ENCODE measurements at places on chromosomes 2 and 18.

GRCh38 chr2:105925390-105925789 is 180.7 kb downstream of the NCK2 start:
- DNase-seq = no peak

- no peak for DNase-seq
These were observed 85.2 kb downstream of the HS1BP3 start for GRCh38 chr2:20565623-20566236.

DNA sequence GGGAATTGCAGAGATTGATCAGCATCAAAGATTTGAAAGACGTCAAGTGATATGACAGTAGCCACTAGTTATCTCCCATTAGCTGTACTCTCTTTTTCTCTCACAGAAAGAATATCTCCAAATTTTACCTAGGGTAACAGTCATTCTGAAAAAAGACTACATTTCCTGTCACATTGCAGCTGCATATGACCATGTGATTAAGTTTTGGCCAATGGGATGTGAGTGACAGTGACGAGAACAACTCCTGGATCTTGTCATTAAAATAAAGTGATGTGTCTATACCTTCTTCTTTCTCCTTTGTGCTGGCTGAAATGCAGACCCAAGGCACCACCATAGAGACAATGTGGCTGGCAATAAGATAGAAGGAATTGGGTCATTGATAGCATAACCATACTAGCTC is 10.5 kb upstream of the NEUROD1 start:
- DNase-seq = no peak

DNA sequence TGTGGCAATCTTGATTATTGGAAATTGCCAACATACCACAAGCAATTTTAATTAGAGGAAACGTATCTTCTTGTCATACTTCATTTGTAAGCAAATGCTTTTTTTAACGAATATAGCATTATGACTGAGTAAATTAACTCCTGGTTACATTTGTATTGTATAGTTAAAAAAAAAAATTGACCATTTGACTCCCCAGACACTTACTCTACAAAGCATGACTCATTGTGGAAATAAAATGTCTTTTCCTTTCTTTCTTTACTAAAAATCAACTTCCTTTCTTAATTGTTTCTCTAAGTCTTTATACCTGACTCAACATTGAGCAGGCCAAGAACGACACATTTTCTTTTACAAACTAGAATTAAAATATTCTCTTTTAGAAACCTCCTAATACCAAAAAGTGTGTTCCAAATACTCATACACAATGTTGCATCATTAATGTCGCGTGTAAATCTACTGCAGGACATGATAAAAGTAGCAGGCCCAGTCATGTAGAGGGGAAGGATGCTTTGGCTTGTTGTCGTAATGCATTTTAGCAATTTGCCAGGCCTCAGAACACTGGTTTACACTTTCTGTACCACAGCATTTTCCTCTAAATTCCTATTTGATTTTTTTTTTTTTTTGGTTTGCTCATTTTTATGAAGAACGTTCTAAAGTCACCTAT is 349.6 kb upstream of the KCNH7 start:
- no peak for DNase-seq

- peak; percentile 70 for DNase-seq
These were observed at the start of gene CSRNP3 for GRCh38 chr2:165469417-165469816. Gene CSRNP3 (plus strand): TSS chr2:165469698. CDS start chr2:165595066, 125,368 bp downstream.

DNA sequence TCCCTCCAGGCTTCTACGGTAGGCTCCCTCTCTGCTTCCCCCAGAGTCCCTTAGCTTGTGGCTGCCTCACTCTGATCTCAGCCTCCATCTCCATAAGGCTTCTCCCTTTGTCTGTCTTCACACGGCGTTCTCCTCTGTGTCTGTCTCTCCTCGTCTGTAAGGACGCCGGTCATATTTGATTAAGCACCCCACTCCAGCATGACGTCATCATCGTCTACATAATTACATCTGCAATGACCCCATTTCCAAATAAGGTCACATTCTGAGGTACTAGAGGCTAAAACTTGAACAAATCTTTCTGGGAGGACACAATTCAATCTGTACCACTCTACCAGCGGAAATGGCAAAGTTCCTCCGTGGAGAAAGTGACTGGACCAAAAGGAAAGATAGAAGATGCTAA is 8.3 kb upstream of the COL6A3 start:
- no peak for DNase-seq

DNA sequence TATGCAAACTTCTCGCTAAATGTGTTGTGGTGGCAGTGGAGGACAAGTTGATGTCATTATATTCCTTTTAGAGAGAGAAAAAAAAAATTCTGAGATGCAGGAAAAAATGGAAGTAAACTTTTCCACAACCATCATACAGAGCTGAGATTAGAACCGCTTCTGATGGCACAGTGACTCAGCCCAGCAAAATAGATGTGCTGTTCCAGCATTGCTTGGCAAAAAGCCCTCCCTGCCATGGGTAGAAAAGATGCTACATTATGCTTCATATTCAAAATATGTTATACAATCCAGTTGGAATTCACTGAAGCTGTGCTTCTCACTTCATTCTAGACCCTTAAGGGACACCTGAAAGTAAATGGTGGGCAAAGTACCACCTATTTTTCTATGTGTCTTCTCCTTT is 1047.6 kb upstream of the FANCL start:
- no peak for DNase-seq

GRCh38 chr2:151669585-151670081 is 64.6 kb downstream of the NEB start:
- no peak for DNase-seq

DNA sequence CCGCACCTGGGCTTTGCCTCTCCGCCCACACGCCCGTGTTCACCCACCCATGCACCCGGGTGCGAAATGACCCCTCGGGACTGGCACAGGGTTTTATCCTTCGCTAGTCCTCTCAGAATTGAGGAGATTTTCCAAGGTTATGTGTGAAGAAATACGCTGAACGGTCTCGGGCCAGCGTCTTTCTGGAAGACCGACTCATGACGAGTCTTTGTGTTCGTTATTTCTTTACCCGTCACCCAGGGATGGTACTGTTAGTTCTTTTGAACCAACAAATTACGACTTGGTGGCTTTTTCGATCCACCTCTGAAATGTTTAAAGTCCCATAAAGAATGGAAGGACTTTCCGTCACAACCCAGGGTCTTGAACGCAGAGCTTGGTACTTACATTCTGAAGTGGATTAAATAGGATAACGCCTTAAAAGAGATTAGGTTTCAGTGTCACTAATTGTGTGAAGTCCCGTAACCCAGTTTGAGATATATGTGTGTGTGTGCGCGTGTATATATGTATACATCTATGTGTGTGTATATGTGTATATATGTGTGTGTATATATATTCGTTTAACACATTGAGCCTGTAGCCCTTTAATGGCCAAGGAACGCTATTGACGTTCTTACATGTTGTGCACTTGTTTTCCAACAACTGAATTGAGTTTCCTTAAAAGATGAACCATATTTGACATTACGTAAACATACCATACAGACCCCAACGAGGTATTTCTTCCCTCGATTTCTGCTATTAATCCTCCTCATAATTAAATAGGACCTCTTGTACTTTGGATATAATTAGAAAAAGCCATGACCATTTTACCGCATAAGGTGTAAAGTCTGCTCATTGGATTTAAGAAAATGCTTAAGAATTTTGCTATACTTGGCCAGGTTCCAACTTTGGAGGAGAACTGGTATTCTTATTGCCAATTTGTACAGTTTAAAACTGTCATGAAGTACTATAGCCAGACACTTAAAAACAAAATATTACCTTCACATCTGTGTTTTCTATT is 889 bp downstream of the ZC3H15 start:
- DNase-seq = peak; percentile 1

- DNase-seq = no peak
These were observed 94.1 kb downstream of the BIN1 start for GRCh38 chr2:127012868-127013267.

DNA sequence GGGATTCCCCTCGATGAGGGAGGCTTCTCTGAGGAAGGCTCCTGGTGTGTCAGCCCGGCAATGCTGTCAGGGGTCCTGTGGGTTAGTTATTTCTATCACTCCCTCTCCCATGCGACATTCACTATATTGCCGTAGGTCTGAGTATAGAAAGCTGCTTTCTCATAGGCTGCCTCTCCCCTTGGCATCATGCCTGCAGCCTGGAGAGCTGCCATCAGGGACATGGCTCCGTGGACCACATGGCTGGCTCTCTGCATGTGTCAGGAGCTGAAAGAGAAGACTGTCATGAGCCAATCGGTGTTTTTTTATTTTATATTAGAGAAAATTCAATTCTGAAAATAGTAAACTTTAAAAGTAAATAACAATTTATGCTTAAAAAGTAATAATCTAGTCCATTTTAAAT is 198.0 kb downstream of the CDH20 start:
- no peak for DNase-seq

- DNase-seq = no peak
These were observed 164.0 kb upstream of the SESTD1 start for GRCh38 chr2:179428649-179429048.

Measured in non-pigmented ciliary epithelial cell (primary cell).